ENCODE measurements at places on chromosomes 5 and 9.

DNA sequence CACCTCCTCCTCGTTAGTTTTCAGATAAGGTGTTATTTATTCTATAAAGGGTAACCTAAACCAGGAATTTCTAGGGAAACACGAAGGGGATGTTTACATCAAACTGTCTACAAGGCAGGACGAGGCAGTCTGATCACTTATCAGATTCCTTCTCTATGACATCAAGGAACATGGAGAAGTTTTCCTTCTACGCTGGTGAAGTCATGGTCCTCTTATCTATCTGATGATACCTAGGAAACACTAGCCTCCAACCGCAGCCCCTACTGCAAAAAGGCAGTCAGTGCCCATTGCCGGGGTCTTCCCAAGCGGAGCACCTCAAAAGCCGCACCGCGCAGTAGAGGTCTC lies 1.5 kb downstream of the MPDZ start:
- DNase-seq: no peak

GRCh38 chr9:96395964-96396363 lies 12.5 kb upstream of the SLC35D2 start:
- no peak for DNase-seq

- no peak for DNase-seq
Observed at GRCh38 chr5:39214912-39215709, 4.3 kb downstream of the FYB1 start.

GRCh38 chr9:86349271-86349670 lies 4.9 kb downstream of the TUT7 start:
- DNase-seq: no peak

DNA sequence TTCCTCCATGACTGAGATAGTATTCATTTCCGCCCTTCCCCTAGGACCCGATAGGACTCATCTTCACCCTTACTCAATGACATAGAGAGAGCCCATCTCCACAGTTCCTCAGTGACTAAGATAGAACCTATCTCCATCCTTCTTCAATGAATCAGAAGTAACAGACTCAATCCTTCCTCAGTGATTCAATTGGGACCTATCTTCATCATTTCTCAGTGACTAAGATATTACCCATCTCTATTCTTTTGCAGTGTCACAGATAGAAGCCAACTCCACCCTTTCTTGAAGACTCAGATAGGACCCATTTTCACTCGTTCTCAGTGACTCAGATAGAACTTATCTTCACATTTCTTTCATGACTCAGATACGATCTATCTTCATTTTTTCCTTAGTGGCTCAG lies 164.6 kb downstream of the FBXO4 start:
- no peak for DNase-seq

- DNase-seq: no peak
Observed at GRCh38 chr5:150234576-150235499, 45.0 kb downstream of the SLC6A7 start.

GRCh38 chr5:34718516-34718915 lies 62.4 kb downstream of the RAI14 start:
- no peak for DNase-seq

DNA sequence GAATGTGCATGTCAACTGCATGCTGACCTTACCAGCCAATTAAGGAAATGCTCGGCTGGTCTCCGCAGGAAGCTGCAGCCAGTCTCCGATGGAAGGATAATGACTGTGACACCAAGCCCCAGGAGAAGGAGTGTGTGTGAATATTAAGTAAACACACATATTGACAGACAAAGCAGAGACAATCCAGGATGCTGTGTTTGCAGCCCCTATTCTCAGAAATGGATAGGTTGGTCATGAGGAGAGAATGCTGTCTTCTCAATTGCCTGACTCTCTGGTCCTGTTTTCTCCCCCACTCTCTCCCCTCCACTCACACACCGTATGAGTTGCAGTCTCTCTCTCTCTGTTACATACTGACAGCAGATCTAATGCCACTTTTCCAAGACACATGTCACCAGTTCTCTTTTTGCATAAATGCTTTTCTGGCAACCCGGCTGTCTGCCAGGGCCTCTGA lies 85.7 kb downstream of the EPB41L4A start:
- DNase-seq: no peak

- no peak for DNase-seq
Observed at GRCh38 chr5:150149618-150150017, 6.0 kb downstream of the PDGFRB start.

- DNase-seq: no peak
Observed at GRCh38 chr5:157290156-157290980, 24.4 kb downstream of the CYFIP2 start.

GRCh38 chr9:75432386-75432785 lies 344.1 kb downstream of the OSTF1 start:
- no peak for DNase-seq

DNA sequence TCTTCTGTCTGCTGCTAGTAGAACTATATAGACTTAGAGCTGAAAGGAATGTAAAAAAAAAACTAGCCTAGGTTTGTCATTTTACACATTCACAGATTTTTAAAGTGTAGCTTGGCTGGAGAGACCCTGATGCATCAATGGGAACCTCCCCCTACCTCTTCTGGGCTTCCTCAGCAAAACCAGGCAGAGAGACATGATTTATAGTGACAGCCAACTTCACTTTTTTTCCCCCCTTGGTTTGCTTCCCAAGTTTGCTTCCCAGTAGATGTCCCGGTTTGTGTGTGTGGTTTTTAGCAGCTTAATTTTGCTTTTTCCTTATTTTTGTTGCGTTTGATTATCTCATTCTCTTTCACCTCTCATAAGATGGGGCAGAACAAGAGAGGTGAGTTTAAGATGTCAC lies 1.8 kb downstream of the OTULIN start:
- no peak for DNase-seq

- no peak for DNase-seq
Observed at GRCh38 chr9:70218767-70219166, 40.0 kb upstream of the SMC5 start.
